NCI-H510A (cell line): ENCODE measurements at places on chromosomes 6 and 20.

GRCh38 chr6:124772733-124773319 is 189.4 kb upstream of the RNF217 start:
- no peak for DNase-seq

DNA sequence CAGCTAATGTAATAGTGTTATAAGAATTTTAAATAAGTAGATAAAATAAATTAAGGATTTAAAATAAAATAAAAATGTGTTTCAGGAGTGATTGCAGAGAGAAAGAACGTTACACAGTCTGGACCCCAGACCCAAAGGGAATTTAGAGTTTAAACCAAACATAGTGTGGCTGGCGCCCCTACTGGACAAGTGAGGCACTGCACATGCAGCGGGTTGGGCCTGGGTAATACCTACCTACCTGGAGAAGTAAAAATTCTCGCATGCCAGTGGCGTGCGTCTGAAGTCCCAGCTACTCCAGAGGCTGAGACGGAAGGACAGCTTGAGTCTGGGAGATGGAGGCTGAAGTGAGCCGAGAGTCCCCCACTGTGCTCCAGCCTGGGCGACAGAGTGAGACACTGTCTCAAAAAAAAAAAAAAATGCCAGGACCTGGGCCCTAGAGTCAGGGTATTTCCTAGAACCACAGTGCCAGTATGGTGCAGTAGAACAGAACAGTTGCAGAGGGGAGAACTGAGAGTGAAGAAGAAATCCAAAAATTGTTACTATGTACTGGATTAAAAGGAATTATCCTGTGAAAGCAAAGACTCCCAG is 71.4 kb upstream of the TCF21 start:
- no peak for DNase-seq

DNA sequence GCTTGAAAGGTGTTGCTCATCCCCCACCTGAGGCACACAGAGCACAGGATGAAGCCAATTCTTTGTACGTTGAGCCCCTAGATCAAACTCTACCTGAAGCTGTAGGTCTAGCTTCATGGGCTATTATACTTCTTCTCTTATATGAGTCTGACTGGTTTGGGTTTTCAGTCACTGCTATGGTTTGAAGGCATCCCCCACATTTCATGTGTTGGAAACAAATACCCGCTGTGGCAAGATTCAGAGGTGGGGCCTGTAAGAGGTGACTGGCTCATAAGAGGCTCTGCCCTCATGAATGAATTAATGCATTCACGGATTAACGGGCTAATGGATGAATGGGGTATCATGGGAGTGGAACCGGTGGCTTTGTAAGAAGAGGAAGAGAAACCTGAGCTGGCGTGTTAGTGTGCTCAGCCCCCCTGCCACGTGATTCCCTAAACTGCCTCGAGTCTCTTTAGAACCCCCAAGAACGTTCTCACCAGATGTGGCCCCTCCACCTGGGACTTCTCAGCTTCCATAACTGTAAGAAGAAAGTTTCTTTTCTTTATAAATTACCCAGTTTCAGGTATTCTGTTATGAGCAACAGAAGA is 39.2 kb downstream of the PREX1 start:
- no peak for DNase-seq

GRCh38 chr6:169070506-169071176 is 183.0 kb downstream of the THBS2 start:
- DNase-seq, result no peak

GRCh38 chr20:35561671-35562070 is 19.8 kb downstream of the ERGIC3 start:
- DNase-seq, result no peak

DNA sequence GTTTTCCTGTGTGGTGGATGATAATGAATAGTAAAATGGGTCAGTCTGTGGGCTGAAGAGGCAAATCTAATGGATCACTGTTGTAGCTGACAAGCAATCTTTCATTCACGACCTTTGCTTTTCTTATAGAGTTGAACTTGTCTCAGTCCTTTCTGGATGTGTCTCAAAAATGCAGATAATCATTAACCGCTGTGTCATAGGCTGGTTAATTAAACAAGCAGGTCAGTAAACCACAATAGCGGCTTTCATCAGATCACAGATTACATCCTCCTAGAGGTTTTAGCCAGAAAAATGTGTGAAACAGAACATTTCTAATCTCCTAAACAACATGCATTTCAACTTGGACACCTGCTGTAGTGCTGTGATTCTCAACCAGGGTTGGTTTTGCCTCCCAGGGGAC is 2.5 kb upstream of the METTL24 start:
- DNase-seq, result no peak

- no peak for DNase-seq
These were observed 60.7 kb downstream of the SYNJ2 start for GRCh38 chr6:158042245-158042798.

DNA sequence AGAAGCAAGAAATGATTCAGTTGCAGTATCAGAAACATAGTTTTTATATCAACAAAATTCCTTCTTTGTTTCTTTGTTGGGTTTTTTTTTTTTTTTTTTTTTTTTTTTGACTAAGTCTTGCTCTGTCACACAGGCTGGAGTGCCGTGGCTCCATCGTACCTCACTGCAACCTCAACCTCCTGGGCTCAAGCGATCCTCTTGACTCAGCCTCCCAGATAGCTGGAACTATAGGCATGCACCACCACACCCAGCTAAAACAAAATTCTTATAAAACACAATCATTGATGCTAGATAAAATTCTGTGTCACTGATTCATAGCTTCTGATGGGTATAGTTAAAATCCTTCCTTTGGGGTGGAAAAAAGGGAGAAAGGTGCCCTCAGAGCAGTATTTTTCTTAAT is 110.3 kb upstream of the TNFAIP3 start:
- no peak for DNase-seq

DNA sequence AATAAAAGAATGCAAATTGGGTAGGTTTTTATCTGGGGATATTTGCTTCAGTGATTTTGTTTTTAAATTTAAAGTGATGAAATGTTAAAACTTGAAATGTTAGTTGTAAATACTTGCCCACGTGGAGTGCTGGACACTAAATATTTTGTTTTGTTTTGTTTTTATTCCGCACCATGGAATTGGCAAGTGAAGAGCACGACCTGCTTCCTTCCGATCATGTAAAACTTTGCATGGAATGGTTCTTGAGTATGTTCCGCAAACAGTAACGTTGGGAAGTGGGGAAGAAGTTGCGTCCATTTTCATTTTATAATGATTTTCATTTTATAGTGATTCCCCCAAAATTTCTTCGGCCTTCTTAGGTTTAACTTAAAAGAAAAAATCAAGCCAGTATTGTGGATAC is 765 bp downstream of the IRAK1BP1 start:
- DNase-seq, result no peak

DNA sequence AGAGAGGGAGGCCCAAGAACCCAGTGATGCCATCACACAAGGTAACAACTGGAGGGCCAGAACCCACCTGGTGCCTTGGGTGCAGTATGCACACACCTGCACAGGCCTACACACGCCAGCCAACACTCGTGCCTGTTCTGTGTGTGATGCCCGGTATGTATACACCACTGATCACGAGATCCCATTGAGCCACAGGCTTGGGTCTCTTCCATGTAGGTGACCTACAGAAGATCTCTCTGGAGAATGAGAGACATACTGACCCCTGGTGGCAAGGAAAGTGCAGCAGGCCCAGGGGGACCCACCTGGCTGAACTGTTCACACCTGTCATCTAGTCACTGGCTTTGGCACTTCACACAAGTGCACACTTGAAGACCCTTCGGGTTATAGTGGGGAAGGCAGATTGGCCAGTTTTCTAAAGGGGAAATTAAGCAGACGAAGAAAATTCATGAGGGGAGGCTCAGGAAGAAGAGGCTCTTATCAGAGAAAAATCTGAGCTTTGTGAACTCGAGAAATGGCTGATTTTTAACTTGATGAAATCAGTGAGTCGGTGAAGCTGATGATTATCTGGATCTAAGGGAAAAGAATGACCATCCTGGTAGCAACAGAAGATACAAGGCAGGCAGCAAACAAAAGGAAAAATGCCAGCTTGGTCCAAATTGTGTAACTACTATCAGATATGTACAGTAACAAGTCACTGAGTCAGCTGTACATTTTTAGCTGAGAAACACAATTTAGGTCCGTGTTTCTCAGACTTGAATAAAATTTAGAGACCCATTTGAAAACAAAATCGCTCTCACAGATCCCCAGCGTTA is 69.1 kb upstream of the PBOV1 start:
- DNase-seq, result peak; percentile 47

DNA sequence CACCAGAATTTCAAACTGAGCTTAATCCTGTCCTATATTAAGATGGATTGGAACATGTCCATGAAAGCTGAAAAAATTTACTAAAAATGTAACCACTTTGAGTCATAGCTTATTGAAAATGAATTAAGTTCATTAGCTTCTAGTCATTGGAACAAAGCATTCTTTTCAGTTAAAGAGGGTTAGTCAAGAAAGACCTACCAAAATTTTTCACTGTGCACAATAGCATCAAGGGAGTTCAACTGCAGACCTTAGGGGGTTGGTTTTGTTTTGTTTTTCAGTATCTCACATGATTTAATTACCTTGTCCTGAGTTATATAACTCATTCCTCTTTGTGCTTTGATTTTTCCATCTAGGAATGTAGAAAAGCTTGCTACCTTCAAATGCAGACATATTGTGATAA is 2.8 kb downstream of the SLC2A12 start:
- no peak for DNase-seq

GRCh38 chr6:90715093-90715655 is 128.3 kb upstream of the MAP3K7 start:
- DNase-seq, result no peak

DNA sequence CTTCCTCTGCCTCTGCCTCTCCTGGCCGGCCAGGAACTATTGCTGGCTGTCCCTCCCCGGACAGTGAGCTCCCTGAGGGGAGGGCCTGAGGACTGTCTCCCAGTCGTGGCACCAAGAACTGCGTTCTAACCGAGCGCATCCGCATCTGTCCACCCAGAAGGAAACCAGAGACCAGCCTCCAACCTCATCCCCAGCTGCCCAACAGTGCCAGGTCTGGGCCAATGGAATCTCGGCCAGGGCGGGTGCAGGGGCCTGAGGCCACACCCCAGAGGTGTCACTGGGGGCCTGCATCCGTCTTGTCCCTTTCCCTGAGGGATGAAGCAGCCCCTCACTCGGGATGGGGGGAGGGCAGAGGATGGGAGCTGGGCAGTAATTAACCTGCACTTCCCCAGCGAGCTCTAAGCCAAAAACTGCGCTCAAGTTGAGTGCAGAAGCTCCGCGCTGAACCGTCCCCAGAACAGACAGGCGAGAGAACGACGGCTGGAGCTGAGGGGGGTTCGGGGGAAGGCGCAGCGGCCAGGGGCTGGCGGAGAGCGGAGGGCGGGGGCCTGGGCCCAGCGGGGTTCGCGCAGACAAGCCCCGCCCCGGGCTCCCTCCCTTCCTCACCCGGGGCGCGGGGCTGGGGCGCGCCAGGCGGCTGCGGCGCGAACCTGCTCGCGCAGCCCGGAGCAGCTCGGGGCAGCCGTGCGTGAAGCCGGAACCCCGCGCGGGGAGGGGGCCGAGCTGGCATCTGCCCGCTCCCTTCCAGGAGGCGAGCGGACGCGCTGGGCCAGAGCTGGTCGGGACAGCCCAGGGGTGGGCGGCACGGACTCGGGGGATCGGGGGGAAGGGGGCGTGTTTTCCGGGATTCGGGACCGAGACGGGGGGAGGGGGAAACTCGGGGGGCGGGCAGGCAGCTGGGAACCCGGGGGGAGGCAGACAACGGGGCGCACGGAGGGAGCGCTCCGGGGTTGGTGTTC is 1.4 kb downstream of the TFEB start:
- peak; percentile 91 for DNase-seq

- DNase-seq, result no peak
These were observed 305 bp downstream of the IL17A start for GRCh38 chr6:52186480-52186879.

GRCh38 chr20:49445176-49445575 is 37.3 kb downstream of the KCNB1 start:
- DNase-seq, result no peak

GRCh38 chr6:165899611-165900010 is 236.6 kb upstream of the PDE10A start:
- no peak for DNase-seq

GRCh38 chr6:72954716-72955115 is 270.6 kb downstream of the KHDC1L start:
- no peak for DNase-seq

DNA sequence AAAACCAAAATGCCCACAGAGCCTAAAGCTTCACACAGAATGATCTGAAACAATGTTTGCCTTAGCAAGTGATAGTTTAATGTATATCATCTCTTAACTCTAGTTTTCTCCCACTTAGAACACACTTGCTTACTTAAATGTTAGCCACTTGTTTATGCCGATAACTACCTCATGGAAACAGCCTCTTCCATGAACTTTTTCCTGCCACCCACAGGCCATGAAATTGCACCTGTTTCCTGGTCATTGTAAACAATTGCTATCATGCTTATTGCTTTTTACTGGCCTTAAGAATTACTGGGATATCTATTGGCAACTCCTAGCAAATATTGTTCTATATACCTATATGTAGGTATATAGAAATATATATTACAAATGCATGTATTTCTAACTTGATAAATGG is 231.1 kb downstream of the HDGFL1 start:
- no peak for DNase-seq

GRCh38 chr6:157217198-157217893 is 106.0 kb downstream of the TMEM242 start:
- no peak for DNase-seq

GRCh38 chr6:142845624-142846458 is 99.1 kb downstream of the HIVEP2 start:
- DNase-seq, result peak; percentile 44

DNA sequence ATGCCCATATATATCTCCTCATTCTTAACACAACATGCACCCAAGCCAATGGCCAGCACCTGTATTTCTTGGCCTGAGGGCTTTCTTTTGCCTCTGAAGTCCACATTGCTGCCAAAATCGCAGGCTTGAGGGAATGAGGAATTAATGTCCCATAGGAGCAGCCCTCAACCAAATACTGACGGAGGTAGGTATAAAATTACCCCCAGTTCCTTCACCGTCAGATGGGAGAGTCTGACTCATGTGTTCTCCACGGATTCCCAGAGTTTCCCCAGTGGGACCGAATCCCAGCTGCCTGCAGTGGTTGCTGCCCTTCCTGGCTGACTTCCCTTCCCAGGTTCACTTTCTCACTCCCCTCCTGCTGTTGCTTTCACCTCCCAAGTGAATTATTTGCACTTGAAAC is 602.2 kb upstream of the NOX3 start:
- DNase-seq, result no peak

DNA sequence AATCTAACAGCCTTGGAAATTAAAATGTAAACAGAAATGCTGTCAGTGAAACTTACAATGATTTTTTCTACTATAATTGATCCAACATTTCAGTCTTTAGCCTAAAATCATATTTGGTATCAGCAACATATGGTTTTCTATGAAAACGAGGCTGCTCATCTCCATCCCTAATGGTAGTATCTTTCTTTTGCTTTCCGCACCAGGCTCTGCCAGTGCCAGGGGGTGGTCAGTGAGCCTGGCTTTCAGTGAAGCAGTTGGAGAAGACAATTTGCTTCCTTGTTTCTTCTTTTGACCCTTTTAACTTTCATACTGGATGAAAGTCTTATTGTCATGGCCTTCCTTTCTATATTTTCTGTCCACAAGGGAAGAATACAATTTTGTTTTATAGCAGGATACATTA is 258.4 kb downstream of the ARID1B start:
- DNase-seq, result no peak
